ENCODE measurements at places on chromosomes 16 and 17. TPM values are rescaled to one million over a fixed set of nuclear protein-coding genes. Genes with fewer than 3 reads are reported as not detected.

The CIITA gene
- total RNA-seq, result 0.07 TPM

The CDRT15L2 gene
- total RNA-seq, result not detected

The FOXF1 gene
- not detected for total RNA-seq

The RND2 gene
- 0.13 TPM for total RNA-seq

The PDE6G gene
- total RNA-seq, result 2.4 TPM

The SLFN12L gene
- total RNA-seq, result not detected

Measured in A549 treated with AZD2906 at 1 μM for 4 hours (cell line).